Activated T-cell treated with anti-CD3 and anti-CD28 coated beads, Interleukin-2, amount 50 U/mL, for 1 hour (primary cell): ENCODE measurements at places on chromosomes 11 and 22.

GRCh38 chr11:64074239-64074638 lies 38.5 kb downstream of the FLRT1 start:
- DNase-seq, result no peak

GRCh38 chr11:73363147-73363546 lies 13.1 kb upstream of the RELT start:
- DNase-seq, result no peak

DNA sequence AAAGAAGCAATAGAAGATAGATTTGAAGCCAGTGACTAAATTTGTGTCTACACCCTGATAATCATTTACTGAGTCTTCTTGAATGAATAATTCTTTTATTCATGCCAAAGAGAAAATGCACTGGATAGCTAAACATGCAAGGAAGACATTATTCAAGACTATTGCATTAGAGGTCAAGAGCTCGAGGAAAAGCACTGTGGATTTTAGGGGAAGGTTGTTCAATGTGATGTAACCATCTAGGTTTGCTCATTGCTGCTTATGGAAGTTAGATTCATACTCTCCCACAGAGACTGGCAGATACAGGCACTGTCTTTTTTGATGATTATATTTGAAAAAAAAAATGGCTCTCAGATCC lies 682.1 kb downstream of the KCNA4 start:
- no peak for DNase-seq

- peak; percentile 66 for DNase-seq
Measured at GRCh38 chr11:13462311-13462900, 616 bp downstream of the BTBD10 start.

DNA sequence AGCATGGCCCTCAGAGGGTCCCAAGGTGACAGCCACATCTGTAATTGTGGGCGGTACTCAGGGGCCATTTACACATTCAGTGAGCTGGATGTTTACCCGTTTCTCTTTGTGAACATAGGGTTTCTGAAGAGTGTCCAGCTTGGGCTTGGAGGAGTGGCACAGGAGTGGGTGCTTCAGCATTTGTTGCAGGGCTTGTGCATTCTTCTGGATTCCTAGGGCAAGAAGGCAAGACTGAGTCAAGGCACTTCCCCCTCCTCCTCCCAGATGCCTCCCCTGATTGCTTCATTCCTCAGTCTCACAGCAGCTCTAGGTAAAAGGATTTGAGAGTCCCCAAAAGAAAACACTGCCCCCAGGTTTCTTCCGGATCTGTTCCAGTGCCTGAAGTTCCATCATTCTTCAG lies 95.4 kb downstream of the RNF169 start:
- DNase-seq, result no peak

DNA sequence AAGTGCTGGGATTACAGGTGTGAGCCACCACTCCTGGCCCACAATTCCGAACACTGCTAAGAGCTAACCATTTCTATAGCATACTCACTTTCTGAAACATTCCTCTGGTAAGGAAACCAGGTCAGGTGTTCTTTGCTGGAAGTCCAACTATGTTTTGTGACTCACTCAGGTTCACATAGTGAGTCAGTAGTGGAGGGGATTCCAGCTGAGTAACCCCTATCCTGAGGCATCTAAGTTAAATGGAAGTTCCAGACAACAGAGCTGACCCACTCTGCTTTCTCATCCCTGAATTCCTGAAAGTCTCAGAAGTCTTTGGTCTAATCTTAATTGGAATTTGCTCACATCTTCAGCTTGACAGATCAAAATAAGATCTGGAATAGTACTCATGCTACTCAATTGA lies 3.0 kb upstream of the CHRNA10 start:
- DNase-seq, result no peak

GRCh38 chr11:63592975-63593395 lies 21.2 kb downstream of the PLAAT3 start:
- DNase-seq, result no peak

DNA sequence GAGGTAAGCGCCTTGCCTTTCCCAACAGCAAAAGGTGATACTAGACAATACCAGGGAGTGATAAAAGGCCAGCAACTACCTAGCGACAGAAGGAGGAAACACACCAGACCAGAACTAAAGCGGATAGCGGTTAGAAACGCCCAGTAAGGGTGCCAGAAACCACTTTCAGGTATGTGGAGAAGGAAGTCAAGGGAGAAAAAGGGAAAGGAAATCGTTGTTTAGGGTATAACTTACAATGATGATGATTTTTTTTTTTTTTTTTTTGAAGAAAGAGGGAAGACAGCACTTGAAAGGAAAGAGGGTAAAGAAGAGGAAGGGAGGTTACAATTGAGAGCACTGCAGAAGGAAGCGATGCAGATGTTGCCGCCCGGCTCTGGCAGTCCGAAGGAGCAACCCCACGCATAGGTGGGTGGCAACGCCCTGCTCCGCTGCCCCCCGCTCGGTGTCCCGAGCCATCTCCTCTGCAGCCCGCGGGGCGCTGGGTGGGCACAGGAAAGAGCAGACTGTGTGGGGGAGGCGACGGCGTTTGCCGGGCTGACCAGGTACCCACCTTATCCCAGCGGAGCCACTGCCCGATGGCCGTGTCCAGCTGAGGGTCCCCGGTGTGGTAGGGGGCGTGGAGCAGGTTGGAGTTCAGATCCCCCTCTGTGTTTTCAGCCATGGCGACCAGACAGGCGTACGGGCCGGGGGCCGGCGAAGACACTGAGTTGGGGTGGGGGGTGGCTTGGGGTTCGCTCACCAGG lies 561 bp downstream of the PGM2L1 start:
- DNase-seq, result no peak

- DNase-seq, result no peak
Measured at GRCh38 chr11:120027546-120028180, 110.2 kb downstream of the TRIM29 start.

- no peak for DNase-seq
Measured at GRCh38 chr22:43100225-43100624, 10.3 kb upstream of the BIK start.

DNA sequence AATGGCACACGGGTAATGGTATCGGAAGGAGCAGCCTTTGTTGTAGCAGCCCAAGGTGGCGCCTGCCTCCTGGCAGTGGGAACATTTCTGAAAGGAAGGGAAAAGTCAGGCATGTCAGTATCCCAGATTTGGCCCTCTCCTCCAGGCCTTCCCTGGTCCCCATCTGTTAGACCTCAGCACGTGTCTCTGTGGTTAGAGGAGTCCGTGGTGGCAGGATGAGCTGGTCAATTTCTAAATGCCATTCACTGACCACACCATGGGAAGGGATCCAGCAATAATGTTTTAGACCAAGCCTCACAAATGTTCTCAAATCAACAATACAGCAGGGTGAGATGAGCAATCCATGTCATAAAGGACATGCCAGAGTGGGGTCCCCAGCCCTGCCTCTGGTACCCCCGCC lies 49.0 kb upstream of the CYP2D6 start:
- DNase-seq, result no peak

GRCh38 chr22:36934418-36935312 lies 21.2 kb downstream of the CSF2RB start:
- no peak for DNase-seq

DNA sequence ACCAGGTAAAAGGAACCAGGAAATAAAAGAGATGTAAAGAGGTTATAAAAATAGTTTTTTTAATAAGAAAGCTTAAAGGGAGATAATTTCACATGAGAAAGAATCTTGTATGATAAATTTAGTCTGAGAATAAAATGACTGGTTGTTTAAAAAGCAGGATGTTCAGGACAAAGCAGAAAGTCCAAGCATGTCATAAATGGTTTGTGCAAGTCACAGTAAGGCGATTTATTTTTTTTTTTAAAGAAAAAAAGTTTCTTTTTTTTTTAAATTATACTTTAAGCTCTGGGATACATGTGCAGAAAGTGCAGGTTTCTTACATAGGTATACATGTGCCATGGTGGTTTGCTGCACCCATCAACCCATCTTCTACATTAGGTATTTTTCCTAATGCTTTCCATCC lies 30.8 kb downstream of the GLYATL2 start:
- DNase-seq, result no peak

- no peak for DNase-seq
Measured at GRCh38 chr11:92224407-92225124, at the start of gene FAT3. FAT3 (plus strand) TSS chr11:92224818; CDS start chr11:92352113, 127,295 bp downstream.

GRCh38 chr22:48485149-48486133 lies 1342.2 kb downstream of the BRD1 start:
- DNase-seq, result no peak

DNA sequence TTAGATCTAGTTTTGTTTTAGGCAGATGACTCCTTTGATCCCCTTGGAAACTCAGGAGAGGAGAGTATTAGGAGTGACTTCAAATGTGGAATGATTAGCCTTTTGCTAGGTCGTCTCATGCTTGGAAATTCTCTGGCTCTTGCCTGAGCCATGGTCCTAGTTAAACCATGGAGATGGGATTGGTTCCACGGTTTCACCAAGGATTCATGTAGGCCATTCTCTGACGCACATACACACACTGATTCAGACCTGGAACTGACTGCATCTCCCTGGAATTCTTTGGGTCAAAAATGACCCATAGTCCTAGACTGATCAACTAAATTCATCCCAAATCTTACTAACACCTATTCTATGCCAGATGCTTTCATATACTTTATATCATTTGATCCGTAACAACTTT lies 56.5 kb downstream of the POLD3 start:
- no peak for DNase-seq

DNA sequence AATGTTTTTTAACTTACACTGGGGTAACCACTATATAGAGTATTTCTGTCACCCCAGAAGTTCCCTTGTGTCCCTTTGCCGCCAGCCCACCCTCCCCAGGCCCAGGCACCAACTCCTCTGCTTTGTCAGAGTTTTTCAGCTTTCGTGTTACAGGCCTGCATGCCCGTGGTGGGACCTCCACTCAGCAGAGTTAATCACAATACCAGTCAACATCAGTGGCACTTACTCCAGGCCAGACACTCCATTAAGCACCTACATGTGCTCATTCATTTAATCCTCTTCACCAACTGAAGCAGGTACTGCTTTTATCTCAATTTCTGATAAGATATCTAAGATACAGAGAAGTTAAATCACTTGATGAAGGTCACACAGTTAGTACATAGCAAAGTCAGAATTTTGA lies 63.3 kb downstream of the LIF start:
- no peak for DNase-seq

DNA sequence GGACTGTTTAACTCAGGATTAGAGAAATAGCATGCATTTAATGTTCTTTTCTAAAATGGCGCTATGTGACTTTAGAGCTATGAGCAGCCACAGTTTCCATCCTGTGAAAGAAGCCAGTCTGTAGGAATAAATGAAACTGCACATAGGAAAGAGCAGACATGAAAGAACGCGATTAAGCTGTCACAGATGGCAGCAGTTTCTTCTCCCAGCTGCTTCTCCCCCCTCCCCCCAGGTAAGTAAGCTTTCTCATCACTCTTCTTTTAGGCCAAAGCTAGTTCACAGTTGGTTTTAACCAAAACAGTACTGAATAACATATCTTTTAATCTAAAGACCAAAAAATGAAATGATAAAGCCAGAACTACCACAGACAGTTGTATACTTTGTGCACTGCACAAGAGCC lies 266.4 kb downstream of the KCNA4 start:
- DNase-seq, result no peak

GRCh38 chr11:123603666-123604065 lies 50.8 kb downstream of the SCN3B start:
- DNase-seq, result no peak

- DNase-seq, result no peak
Measured at GRCh38 chr22:39940757-39941305, 19.4 kb upstream of the TMA7B start.

DNA sequence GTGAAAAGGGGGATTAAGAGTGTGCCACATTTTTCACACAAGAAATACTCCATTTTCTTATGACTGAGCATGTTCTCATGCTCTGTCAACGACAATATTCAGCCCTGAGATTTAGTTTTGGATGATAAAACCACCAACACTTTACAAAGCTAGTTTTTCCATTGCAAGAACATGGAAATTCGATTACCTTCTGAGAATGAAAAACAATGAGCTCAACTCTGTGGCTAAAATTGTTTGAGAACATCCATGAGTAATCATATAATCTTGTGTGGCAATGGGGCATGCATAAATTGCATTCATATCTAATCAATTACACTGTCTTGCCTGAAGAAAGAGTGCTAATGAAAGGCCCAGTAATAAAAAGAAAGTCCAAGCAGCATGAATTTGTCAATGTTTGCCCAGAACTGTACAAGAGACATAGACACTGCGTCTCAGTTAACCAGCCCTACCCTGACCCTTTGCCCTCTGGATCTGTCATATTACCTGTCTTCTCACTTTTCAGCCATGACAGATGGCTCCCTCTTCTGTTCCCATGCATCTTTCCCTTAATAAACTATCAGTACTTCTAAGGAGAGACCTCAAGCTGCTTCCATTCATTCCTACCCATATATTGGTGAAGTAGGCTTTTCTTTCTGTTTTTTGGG lies 253.4 kb downstream of the FAM76B start:
- no peak for DNase-seq

DNA sequence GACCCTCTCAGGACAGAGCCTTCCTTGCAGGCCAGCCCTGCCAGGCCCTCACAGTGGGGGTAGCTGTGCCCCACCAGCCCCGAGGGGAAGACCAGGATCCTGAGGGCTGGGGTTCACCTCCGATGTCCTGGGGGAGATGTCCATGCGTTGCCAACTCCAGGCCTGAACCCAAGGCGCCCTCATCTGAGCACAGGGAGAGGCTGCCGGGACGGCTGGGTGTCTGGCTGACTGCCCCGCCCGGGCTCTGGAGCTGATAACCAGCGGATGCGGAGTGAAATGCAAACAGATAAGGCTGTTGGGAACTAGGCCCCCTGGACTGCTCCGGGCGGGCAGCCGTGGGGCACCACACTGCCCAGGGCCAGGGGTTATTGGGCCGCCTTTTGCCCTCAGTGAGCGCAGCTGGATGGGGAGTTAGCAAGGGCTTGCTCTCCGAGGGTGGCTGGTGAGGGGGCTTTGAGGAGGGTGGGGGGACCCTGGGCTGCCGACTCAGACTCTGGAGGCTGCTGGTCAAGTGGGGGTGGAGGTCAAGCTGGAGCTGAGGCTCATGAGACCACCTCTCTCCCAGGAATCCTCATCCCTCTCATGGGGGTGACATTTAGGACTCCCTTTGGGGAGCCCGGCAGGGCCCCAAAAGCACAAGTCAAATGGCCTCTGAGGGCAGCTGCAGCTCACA lies 5.6 kb upstream of the MUC6 start:
- DNase-seq, result no peak

- DNase-seq, result no peak
Measured at GRCh38 chr11:11313426-11313825, 39.6 kb downstream of the CSNK2A3 start.

DNA sequence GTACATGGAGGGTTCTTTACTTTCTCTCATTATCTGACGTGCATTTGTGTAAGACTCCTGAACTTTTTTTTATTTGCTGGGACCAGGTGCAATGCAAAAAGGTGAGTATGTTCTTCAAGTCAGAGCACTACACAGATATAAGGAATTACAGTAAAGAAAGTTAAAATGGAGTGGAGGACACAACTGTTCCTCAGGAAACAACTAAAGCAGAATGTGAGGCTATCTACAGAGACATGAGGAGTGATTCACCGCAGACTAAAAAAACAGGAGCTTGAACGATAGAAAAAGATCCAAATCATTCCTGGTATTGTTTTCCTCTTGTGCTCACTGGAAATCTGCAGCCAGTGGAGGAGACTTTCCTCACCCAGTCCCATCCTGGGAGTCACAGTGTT lies 106.2 kb downstream of the ABTB2 start:
- DNase-seq, result no peak
